ENCODE measurements at places on chromosomes 6 and 20.

GRCh38 chr6:87088076-87088475 lies 6.8 kb downstream of the CGA start:
- no peak for DNase-seq

- no peak for DNase-seq
These were observed 76.2 kb upstream of the FOXP4 start for GRCh38 chr6:41470029-41470330.

DNA sequence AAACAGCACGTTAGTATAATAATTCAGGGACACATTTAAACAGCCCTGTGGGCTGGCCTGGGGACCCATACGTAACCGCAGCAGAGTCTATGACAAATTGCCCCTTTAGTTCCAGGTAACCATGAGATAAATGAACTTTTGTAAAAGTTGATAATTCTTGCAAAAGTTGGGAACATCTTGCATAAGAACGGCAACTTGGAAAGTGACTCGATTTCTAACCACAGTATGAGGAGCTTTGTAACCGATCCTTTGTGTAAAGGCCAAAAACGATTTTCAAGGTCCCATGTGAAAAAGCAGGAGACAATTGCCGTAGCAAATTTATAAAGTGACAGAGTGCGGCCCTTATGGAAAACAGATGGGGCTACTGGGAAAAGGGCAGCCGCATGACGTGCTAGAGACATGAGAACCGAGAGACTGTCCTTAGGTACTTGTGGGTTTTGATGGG lies 81.6 kb downstream of the PSMG4 start:
- no peak for DNase-seq

GRCh38 chr6:170037541-170038250 lies 253.2 kb downstream of the DLL1 start:
- no peak for DNase-seq

DNA sequence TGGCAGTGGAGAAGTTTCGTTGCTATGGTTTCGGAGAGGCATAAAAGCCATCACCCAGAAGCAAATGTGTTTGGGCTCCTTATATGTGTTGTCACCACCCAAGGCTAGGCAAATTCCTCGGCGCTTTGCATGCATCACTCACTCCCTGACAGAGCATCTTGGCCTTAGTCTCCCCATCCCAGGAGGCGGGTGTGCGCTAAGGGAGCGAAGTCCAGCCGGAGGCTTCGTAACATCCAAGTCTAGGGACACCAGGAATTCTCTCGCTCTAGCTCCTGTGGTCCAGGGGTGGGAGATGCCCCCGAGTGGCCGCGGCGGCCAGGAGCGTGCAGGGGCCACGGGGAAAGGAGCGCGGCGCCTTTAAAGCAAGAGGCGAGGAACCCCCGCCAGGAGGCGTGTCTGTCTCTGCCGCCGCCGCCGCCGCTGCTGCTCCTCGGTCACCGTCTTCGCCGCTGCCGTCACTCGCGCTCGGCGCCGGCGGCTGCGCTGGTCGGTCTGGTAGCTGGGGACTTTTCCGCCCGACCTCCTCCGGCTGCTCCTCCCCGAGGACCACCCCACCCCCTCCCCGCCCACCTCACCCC lies at the start of gene GRIK2:
Gene GRIK2 (plus strand): TSS at position 458 of the 578 bp plus-strand sequence.
- peak; percentile 29 for DNase-seq

- no peak for DNase-seq
These were observed 27.3 kb downstream of the RRBP1 start for GRCh38 chr20:17654649-17655285.

GRCh38 chr6:13560651-13561044 lies 13.8 kb upstream of the SIRT5 start:
- DNase-seq: no peak

- DNase-seq: no peak
These were observed 21.5 kb upstream of the MRPS18A start for GRCh38 chr6:43708860-43709653.

GRCh38 chr6:130020907-130021629 lies 2.7 kb downstream of the L3MBTL3 start:
- DNase-seq: peak; percentile 65

DNA sequence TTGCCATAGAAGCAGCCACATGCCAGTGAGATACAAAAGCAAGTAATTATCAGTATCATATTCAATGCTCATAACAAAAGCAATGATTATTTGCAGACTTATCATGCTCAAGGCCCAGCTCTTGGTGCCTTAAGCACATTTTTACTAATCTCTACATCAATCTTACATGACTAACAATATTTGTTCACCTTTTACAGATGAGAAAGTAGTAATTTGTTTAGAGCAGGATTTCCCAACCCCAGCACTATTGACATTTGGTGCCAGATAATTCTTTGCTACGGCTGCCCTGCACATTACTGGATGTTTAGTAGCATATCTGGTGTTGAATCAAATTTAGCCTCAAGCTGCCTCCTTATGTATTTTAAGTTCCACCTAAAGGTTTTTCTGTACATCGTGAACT lies 19.0 kb upstream of the DOK5 start:
- no peak for DNase-seq

DNA sequence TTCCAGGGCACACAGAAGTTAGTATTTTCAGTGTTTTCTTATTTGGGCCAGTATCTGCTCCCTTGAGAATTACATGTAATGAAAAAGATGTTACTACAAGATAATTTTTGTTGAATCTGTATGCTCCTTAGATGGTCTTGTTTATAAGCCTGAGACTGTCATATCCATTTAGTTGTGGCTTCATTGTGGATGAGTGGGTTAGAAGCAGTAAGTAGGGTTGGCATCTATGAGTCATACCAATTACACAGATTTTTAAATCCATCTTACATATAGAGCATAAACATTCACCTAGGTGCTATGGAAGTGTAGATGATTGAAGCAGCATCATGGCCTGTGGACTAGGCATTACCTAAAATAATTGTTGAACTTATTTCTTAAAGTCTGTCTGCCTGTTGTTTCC lies 13.5 kb upstream of the BAG2 start:
- DNase-seq: no peak

DNA sequence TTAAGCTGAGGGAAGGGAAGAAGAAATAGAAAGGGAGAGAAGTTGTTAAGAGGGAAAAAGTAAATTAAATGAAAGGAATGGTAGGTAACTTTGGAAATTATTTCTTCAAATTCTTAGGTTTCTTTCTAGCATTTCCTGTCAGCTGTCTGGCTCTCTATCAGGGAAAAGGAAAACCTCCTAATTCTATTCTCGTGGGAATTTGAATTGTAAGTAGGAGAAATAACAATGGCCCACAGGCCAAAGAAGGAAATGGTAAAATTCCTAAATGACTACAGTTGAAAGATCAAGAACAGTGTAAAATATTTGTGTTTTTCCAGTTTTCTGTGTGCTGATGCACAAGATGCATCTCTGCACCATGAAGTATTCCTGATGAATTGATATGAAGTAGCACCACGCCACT lies 173.0 kb downstream of the IBTK start:
- no peak for DNase-seq

DNA sequence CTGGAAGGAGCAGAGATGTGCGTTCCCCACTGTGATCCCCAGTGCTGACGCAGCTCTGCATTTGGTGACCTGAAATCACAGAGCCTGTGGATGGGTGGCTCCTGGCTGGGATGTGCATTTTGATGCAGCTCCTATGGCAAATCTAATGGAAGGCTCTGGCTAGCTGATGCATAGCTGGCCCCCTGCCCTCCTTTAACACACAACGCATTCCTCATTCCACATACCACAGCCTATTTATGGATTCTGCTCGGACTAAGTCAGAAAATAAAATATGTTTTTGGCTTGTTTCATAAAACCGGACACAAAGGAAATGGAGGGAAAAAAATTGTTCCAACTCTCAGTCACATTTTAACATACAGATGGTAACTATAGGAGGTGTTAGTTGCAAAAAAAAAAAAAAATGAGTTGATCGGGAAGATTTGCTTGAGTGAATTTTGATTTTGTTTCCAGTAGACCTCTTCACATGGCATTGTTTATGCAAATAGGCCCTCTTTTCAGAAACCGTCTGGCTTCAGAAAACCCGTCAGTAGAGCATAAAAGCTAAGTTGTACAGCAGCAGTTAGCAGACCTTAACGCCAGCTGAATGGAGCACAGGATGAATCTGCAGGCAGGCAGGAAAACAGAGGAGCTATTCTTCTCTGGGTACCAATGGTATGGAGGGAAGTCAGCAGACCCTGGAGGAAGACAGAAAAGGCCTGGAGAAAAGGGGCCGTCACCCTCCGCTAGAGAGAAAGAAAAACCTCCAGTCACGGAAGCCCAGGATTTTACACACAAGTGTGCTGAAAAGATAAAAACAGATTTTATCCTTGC lies 215.4 kb downstream of the HDGFL1 start:
- no peak for DNase-seq

DNA sequence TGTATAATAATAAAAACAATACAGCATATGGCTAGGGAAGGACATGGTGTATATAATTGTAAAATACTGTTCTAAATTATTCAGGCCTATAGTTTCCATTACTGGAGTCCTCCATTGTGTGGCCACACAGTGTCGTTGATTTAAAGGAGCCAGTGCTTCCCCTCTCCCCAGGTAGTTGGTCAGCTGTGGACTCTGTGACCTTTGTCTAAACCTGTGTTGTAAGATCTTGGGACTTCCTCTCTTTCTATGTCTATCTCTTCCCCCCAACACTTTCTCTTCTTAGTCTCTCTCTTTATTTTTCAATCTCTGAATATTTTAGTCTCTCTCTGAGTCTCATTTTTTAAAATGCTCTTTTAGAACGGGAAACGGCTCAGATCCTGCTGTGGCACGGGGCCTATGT lies 35.6 kb downstream of the BRPF3 start:
- DNase-seq: no peak

DNA sequence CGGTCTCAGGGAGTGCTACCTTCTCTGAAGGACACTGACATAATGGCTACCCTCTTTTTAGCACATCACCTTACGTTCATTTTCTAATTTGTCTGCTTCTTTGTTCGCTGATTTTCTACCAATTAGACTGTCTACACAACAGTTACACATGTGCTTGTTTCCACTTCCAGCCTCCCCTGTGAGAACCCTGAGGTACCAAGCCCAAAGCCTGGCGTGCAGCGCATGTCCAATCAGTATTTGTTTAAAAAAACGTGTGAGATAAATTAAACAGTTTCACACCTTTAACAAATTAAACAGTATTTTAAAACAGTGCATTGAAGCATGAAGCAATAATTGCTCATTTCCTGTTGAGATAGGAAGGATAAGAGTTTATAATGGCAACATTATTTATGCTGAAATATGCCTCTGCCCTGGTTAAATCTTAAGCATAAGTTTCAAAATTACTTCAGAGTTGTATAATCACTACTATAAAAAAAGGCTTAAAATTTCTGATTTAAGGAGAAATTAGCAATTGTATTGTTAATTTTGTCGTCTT lies 88.9 kb downstream of the MAP3K5 start:
- DNase-seq: no peak

DNA sequence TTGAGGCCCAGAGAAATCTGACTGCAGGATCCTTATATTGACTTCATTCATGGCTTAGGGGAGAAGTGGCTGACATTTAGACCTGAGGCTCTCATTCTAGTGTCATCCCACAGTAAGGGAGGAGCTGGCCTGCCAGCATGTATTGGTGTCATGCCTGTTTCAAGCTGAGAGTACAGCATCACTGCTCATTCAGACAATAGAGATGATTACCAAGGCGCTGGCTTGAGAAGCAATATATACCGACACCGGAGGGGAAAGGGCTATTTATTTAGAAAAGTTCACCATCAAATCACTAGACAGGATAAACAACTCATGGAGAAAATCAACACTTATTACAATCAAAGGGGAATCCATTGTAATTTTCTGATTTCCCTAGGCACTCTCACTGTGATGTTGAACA lies 84.4 kb upstream of the HDAC2 start:
- DNase-seq: no peak

DNA sequence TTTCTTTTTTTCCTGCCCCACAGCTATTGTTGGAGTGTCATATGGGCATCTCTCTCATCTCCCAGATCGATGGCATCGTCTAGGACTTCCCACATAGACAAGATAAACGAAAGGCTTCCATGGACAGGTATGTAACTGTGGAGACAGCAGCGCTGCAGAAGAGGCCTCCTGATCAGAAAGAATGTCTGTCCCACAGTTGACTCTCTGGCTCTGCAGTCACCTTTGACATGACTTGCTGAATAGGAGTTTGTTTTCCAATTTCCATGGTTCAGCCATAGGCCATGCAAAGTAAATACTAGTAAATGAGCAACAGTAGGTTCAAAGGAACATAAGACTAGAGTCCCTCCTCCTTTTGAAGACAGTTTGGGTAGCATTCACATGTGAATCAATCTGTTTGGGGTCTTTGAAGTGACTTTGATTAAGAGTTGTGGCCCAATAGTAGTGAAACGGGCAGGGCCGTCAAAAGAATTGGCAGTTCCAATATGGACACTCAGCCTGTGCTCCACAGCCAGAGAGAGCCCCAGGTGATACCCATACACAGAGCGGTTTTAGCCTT lies 134.7 kb upstream of the IFNGR1 start:
- DNase-seq: no peak

DNA sequence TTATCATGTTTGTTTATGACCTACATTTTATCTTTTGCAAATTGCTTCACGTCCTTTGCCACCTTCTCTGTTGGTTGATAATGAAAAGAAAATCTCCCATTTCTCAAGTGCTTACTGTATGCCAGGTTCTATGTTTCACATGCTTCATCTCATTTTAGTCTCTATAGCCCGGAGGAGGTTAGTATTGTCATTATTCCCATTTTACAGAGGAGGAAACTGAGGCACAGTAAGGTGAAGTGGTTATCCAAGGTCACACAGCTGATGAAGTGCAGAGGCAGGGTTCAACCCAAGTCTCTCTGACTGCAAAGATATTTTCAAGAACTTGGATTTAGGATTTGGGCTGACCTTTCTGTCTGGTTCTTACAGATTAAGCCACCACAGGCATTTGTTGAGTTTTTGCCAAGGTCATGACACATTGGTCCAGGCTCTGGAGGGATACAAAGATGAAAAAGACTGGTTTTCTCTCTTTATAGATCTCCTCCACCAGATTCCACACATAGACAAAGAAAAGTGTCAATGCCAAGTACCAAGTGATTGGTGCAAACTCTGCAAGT lies 20.6 kb downstream of the CNBD2 start:
- DNase-seq: no peak

- no peak for DNase-seq
These were observed 23.6 kb downstream of the CYP39A1 start for GRCh38 chr6:46628976-46629375.

- DNase-seq: peak; percentile 71
These were observed 5.9 kb downstream of the RNASET2 start for GRCh38 chr6:166950443-166950821.

- no peak for DNase-seq
These were observed 13.7 kb downstream of the BCL2L1 start for GRCh38 chr20:31708736-31709534.

- no peak for DNase-seq
These were observed 20.5 kb upstream of the ZNF133 start for GRCh38 chr20:18267815-18268214.

- no peak for DNase-seq
These were observed 140.8 kb downstream of the ALDH8A1 start for GRCh38 chr6:134809130-134809529.

GRCh38 chr20:44145131-44145775 lies 41.7 kb downstream of the JPH2 start:
- DNase-seq: no peak

- no peak for DNase-seq
These were observed 53.4 kb downstream of the EDN1 start for GRCh38 chr6:12343440-12344162.
